ENCODE measurements at places on chromosomes 2 and 18.

GRCh38 chr2:235591921-235592320 is 98.1 kb downstream of the AGAP1 start:
- DNase-seq, result peak; percentile 10

DNA sequence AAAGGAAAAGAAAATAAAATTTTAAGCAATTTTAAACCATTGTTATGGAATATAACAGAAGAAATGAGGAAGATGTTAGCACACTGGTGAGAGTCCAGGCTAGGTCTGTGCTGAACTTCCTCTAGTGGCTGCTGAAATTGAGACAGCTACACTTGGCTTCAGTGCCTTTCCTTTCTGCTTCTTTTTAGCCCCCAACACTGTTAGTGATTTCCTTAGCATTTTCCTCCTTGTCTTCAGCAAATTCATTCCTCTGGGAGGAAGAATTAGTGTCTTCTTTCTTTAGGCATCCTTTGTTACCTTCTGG is 47.6 kb downstream of the ITGAV start:
- no peak for DNase-seq

GRCh38 chr2:88835726-88836125 is 144.3 kb downstream of the RPIA start:
- no peak for DNase-seq

DNA sequence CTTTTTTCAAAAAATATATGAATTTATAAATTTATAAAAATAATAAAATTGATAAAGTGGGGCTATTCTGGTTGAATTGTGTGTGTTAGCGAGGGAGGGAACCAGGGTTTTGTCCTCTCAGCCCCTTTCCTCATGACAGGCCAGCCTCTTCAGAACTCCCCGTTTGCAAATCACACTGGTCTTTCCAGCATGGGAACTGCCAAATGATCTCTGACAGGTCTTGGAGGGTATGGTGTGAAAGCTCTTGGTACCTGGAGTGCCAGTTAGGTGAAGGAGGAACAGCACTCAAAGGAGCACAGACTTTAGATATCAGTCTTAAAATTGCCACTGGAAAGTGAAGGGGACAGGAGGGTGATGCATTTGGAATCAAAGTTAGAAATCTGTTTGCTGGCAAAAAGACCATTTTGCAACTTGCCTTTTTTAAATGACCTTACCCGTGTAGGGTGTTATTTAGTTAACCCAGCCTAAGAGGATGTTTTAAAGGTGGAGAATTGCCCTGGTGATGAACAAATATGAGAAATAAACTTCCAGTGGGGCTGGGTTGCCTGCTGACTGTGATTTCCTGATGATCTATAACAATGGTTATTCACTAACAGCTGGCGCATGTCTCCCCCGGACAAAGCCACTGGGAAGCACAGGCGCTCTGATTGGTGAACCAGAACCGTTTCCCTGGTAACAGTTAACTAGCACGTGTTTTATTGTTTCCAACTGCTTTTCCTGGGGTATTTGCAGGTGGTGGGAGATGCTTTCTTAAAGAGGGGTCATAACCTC is 85.3 kb upstream of the EFEMP1 start:
- DNase-seq, result peak; percentile 83

DNA sequence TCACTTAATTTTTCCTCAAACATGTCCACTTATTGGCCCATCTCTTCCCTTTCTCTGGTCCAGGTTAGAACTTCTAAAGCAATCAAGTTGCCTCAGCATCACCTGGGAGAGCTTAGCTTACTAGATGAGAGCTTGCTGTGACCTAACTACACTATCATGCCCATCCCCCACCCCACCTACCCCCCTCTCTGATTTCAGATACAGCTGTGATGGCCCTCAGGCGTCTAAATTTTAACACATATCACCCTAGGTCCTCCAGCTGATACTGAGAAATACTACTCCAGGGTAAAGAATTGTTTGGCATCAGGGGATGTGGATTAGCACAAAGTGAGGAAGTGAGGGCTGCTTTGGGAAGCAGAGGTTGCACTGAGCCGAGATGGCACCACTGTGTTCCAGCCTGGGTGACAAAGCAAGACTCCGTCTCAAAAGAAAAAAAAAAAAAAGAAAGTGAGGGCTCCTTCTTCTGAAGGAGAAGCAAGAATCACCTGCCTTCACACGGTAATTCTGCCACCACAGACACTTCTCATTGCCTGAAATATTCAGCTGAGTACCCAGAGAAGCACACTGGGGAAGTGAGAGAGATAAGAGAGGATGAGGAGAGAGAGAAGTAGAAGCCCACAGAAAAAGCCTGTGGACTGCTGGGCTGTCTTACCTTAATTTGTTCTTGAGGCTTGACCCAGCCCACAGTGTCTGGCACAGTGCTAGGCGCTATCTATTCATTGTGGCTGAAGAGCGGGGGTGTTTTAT is 263.4 kb downstream of the ASXL3 start:
- no peak for DNase-seq

DNA sequence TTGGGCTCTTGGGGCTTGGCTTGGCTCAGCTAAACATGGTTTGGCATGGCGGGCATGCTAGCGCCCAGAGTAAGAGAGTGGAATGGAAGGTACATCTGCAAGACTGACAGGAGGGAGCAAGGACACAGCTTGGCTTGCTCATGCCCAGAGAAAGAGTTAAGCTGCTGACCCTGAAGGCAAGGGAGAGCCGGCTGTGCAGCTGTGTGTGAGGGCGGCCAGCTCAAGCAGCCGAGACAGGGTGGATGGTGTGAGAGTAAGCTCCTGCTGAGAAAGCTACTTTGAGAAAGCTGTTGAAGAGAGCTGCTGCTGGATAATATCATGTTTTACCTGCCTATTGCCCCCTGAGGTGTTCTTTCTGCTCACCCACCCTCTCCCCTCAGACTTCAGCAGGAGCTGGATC is 135.6 kb downstream of the CCBE1 start:
- DNase-seq, result no peak

DNA sequence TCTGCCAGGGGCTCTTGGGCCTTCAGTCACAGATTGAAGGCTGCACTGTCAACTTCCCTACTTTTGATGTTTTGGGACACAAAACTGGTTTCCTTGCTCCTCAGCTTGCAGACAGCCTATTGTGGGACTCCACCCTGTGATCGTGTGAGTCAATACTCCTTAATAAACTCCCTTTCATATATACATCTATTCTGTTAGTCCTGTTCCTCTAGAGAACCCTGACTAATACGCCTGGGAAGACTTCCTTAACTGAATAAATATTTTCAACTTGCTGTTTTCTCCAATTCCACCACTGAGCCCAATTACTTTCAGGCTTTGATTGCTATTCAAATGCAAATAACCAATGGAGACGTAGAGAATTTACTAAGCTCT is 61.4 kb upstream of the CCDC195 start:
- DNase-seq, result no peak

GRCh38 chr18:39721712-39722111 is 2156.1 kb upstream of the CELF4 start:
- peak; percentile 29 for DNase-seq

DNA sequence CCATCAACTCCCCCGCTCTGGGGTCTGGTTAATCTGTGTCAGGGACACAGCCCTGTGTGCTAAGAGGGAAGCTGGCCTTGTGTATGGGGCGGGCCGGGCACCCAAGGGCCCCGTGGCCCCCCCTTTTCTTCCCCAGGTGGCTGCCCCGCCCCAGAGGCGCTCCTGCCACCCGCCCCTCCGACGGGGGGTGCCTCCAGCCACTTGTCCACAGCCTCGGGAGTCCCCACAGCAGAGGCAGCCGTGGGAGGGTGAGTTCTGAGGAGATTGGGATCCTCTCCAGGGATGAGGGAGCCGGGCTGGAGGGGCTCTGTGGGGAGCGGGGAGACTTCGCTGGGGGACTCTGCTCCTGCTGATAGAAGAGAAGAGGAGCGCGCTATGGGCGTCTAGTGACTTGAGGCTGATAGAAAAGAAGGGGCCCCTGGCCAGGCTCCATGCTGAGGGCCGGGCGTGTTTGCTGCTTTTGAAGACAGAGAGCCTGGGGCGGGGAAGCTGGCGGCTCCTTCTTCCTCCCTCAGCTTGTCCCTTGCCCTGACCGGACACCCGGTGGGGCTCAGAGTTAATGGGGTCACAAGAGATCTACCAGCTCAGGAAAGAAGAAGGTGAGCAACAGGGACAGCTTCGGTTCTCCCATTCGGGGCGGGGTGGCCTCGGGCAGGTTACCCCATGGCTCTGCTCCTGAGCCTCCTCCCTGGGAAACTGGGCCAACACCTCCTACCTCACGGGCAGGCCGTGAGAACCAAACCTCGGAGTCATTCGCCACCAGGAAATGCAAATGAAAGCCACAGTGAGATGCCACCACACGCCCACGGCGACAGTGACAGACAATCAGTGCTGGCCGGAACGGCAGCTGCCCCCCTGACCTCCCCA is 89.4 kb upstream of the TAF1B start:
- DNase-seq, result no peak

DNA sequence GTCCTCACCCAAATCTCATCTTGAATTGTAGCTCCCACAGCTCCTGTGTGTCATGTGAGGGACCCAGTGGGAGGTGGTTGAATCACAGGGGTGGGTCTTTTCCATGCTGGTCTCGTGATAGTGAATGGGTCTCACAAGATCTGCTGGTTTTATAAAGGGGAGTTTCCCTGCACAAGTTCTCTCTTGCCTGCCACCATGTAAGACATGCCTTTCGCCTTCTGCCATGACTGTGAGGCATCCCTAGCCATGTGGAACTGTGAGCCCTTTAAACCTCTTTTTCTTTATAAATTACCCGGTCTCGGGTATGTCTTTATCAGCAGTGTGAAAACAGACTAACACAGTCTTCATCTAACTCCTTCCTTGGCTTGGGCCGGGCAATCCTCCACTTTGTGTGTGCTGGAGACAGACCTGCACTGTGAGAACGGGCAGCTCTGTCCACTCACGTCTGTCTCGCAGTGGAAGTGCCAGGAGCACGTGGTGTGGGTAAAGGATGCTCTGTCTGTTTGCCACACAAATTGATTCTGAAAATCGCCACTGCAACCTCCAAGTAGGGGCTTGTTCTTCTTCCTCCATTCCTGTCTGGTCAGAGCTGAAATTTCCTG is 47.6 kb upstream of the OTOS start:
- no peak for DNase-seq

DNA sequence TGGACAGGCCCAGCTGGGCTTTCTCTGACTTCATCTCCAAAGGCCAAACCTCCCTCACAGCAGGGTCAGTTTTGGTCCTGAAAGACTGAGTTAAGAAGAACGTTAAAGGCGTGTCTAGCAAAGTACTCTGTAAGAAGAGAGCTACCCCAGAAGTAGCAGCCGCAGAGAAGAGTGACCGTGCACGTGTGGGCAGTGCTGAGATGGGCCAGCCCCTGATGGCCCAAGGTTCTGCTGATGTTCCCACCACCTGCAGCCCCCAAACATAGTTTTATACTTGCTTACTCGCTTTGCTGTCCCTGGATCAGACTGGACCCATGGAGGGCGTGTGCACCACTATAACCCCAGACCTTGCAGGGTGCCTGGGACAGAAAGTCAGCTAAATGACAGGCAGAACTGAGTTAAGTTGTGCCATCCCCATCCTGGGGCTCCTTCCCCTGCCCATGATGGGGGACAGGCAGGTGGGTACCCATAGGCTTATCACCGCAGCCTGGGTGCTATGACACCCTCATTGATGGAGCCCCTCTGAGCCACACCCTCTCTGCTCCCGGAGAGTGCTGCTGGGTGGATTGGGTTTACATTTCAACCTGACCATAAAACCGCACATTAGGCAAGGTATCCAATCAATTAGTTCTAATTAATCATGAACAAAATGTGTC is 367.3 kb upstream of the HS6ST1 start:
- no peak for DNase-seq

GRCh38 chr2:205988274-205988673 is 97.7 kb downstream of the INO80D start:
- no peak for DNase-seq

DNA sequence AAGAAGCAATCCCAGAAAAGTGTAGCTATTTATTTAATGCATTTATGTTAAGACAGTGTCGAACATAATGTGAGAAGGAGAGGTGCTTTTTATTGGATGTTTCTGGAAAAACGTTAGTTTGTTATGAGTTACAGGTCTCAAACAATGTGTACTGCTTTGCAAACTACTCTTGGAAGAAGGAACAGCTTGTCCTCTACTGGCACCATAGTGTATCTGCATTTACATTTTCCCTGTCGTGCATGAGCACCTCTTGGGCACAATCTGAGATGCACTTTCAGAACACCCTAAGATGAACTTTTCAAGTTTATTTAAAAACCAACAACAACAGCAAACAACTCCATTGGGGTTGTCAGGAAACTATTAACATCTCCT is 22.8 kb downstream of the CCNYL1 start:
- DNase-seq, result peak; percentile 36

DNA sequence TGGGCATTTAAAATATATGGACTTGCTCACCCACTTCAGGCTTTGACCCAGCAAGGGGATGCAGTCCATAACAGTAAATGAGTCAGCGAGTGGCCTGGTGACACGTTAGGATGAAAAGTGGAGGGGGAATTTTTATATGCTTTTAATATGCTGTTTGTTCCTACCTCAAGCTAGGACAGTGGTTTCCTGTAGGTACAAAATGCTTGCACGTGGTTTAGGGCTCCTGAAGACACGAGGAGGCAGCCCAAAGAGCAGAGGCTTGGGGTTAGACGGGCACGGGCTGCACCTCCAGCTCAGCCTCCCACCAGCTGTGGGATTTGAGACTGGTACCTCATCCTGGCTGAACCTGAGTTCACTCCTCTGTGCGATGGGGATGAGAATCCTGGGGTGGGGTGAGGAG is 306.2 kb upstream of the CXCR4 start:
- DNase-seq, result no peak

- no peak for DNase-seq
Measured at GRCh38 chr2:45102141-45102540, 92.9 kb upstream of the SIX2 start.

- DNase-seq, result no peak
Measured at GRCh38 chr2:178325268-178325667, 125.7 kb downstream of the PRKRA start.

DNA sequence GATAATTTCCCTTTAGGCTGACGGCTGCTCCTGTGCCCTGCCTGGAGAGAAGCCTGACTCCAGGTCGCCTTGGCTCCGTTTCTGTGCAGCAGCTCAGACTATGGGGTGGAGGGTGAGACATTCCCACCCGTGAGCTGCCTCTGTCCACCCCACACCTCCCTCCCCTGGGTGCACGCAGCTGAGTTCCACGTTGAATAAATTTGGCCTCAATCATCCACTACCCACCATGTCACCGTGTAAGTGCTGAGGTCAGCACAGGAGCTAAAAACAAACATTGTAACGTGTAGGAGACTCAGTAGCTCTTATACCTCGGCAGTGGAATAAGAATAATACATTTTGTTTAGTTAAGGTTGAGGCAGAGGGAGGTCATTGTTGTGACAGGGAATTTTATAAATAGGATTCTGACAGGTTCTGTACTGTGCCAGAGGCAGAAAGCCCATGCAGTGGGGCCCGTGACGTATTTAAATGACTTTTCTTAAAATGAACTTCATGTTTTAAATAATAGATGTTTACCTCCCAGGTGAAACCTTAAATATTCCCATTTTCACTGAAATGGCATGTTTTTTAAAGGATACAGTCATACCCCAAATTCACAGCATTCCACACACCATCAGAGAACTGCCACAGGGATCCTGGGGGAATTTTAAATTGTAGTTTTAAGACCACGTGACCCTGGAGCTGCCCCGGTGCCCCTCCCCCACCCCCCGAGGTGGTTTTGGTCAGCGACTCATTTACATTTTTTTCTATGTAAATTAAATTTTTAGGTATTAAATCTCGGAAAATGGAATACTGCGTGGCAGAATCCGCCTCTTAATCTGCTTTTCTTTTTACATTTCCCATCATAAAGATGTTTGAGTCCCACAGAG is 50.2 kb downstream of the NFATC1 start:
- no peak for DNase-seq

GRCh38 chr2:203400805-203401585 is 72.8 kb downstream of the ABI2 start:
- DNase-seq, result no peak

- DNase-seq, result no peak
Measured at GRCh38 chr2:237927986-237928385, 38.8 kb upstream of the UBE2F start.
